Gastrocnemius medialis (tissue), 4 donors: ENCODE measurements at places on chromosomes 12 and 14.

GRCh38 chr12:42128327-42128726, 16.3 kb downstream of the GXYLT1 start:
- no peak for DNase-seq

DNA sequence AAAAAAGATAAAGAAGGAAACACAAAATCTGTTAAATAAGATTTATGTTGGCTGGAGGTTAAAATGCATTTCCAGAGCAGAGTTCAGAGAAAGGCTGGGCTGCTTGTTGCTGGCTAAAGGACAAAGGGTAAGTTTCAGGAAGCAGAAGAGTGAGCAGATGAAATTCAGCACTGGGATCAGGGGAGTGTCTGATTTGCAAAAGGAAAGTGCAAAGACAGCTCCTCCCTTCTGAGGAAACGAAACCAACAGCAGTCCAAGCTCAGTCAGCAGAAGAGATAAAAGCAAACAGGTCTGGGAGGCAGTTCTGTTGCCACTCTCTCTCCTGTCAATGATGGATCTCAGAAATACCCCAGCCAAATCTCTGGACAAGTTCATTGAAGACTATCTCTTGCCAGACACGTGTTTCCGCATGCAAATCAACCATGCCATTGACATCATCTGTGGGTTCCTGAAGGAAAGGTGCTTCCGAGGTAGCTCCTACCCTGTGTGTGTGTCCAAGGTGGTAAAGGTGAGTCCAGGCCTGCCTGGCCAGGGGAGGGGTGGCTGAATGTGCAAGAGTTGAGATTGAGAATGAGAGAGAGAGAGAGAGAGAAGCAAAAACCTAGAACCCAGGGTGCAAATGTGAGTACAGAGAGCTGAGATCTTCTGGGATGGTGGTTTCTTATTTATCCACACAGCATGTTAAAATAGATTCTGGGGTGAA, at the start of gene OAS1:
Gene OAS1, plus strand, starts transcription at position 251 of the 703 bp plus-strand sequence. Its CDS starts 78 bp downstream, at position 329.
- DNase-seq: no peak

DNA sequence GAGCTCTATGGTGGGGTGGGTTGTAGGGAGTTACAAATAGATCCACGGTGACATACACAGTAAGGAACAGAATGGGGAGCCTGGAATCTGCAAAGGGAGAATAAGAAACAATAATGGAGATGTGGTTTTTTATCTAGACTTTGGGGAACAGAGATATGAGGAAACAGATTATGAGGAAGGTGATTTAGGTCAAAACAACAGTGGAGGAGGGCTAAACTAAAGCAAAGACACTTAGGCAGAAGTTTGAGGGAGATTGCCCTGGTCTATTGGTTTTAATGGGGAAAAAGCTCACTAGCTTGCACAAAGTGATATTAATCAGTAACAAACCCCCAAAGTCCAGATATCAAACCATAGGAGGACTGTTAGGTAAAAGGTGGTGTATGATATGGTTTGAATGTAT, 144.5 kb upstream of the DYRK2 start:
- DNase-seq: no peak

GRCh38 chr12:2693244-2693860, 101.4 kb upstream of the FKBP4 start:
- DNase-seq: no peak

DNA sequence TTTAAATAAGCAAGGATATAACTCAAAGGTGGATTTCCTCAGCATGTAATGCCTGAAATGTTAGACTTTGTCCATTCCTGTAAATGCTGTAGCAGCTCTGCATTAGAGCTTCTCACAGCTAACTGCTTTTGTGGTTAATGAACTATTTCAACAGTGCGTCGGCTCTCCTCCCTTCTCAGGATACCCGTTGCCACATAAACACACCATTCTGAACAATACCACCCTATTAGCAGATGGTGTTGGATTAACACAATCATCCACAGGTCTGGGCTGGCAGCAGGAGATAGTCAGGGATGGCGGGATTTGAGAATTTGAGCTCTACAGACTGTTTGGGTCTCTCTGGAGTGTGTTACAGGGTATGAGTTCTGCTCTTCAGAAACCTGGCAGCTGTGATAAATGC, 33.5 kb upstream of the C12orf42 start:
- no peak for DNase-seq

GRCh38 chr12:73950507-73950906, 587.1 kb upstream of the ATXN7L3B start:
- no peak for DNase-seq

- no peak for DNase-seq
Measured at GRCh38 chr12:41407232-41407799, 219.2 kb downstream of the PDZRN4 start.

DNA sequence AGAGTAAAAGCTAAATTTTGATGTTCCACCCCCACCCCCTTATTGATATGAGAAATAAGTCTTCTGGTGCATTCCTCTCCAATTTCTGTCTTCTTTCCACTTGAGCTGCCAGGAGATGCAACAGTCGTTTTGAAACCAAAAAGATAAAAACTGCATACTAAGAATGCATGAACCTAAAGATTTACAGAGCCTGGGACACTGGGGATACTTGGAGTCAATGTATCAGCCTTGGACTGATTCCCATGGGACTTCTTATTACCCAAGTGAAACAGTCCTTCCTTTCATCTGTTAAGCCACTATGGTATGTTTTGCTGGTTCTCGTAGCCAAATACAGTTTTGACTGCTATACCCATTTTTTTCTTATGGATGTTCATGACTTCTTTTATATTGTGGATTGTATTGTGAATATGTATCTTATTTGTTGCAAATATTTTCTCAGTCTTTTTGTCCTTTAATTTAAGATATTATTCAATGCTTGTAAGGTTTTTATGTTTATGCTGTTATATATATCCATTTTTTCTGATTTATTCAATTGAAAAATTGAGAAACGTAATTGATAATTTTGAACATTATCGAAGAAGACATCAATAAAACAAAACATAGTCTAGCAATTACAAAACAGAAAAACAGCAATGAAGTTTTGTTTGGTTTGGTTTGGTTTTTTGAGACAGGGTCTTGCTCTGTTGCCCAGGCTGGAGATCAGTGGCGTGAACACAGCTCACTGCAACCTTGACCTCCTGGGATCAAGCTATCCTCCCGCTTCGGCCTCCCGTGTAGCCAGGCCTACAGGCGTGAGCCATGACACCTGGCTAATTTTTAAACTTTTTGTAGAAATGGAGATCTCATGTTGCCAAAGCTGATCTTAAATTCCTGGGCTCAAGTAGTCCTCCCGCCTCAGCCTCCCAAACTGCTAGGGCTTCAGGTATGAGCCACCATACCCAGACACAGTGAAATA, 85.4 kb upstream of the ETV6 start:
- DNase-seq: no peak

DNA sequence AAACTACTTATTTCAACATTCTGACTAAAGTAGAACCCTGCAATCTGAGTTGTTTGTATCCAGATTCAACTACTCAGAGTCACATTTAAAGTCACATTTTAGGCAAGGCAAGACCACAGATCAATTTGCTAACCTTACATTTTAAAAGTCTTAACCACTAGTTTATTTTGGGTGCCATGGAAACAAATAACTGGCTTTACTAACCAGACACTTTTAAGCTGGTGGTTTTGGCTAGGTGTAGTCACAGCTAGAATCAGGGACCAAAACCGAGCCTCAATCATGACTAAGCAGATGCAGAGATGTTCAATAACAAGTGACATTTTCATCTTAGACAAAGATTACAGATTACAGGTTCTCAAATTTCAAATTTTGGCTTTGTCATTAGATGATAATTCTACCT, 115.3 kb downstream of the PDE6H start:
- no peak for DNase-seq

- DNase-seq: no peak
Measured at GRCh38 chr14:78104160-78104559, 66.0 kb upstream of the NRXN3 start.

GRCh38 chr12:2214411-2214810, 161.6 kb downstream of the CACNA1C start:
- DNase-seq: no peak

GRCh38 chr14:95460647-95461478, 55.6 kb downstream of the SYNE3 start:
- no peak for DNase-seq

- peak; percentile 45 for DNase-seq
Measured at GRCh38 chr14:50559990-50560930, at the start of gene ATL1. ATL1 (plus strand) TSS chr14:50560145; CDS start chr14:50560266, 121 bp downstream.

GRCh38 chr12:9867531-9867930, 1.6 kb downstream of the CLEC2B start:
- DNase-seq: no peak

- no peak for DNase-seq
Measured at GRCh38 chr12:124531281-124531745, 36.1 kb downstream of the NCOR2 start.

DNA sequence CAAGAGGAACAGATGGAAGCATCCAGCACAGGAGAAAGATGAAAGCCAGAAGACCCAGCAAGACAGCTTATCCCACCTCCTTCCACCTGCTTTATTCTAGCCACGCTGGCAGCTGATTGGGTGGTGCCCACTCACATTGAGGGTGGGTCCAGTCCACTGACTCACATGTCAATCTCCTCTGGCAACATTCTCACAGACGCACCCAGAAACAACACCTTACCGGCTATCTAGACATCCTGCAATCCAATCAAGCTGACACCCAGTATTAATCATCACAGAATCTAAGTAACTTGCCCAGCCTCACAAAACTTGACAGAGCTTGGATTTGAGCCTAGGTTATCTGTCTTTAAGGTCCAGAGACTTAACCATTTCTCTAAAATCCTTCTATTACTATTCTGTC, 208.9 kb downstream of the PAH start:
- DNase-seq: no peak

- no peak for DNase-seq
Measured at GRCh38 chr14:100404419-100404818, 81.3 kb downstream of the SLC25A47 start.

DNA sequence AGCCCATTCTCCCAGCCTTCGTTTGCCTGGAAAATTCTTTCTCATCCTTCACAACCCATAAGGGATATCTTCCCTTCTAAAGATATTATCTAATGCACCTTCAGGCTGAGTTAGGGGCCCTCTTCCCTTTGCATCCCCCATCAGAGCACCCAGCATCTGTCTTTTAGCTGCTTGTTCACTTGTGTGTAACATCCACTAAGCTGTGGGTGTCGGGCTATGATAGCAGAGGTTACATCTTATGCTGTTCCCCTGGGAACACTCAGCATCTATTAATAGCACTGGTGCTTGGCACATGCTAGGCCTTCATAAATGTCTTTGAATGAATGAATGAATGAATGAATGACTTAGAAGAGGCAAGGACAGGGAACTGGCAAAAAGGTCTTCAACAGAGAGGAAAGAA, 131.8 kb downstream of the NUAK1 start:
- no peak for DNase-seq

DNA sequence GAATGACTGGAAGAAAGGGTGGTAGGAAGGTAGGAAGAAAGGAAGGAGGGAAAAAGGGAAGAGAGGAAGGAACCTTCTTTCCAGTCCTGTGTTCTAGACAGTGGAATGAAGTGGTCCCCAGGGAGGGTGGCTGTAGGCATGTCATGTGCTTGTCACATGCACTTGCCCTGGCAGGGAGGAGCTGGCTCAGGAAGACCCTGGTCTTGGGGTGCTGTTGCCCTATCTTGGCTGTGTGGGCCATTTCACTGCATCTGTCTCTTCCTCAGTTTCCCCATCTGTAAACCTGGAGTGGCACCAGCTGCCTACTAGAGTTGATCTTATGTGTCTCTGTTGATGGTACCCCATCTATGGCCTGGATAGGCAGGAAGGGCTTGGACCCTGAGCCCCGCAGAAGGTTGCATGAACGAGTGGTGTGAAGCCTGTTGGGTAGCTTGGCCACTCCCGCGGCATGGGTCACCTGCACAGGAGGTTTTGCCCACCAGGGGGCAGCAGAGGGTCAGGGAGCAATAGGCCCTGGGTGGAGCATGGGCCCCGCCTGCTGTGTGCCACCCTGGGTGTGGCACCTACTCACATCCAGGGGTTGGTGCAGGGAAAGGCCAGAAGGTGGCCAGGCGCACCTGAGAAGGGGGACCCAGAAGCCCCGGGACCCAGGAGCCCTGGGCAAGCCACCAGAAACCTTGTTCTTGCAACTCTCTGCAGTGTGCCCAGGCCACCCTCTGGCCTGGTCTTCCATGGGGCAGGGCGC, 25.1 kb downstream of the MEG3 start:
- peak; percentile 54 for DNase-seq
